ENCODE measurements at places on chromosomes 16 and 17.

DNA sequence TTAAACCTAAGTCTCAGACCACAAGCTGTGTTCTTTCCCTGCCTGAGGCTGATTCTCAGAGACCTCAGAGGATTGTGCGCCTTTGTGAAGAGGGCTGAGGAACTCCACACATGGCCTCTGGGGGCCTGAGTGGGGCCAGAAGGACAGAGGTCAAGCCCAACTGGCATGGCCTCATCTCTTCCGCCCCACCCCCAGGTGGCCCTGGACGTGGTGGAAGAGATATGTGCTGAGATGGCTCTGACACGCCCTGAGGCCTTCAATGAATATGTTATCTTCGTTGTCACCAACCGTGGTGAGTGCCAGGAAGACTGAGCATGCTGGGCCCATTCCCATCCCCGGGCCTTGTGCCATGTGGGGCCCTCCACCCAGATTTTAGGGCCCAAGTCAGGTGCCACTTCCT is 20.1 kb upstream of the ALKBH5 start:
- DNase-seq: no peak

GRCh38 chr16:26736084-26736483 is 330.6 kb upstream of the C16orf82 start:
- no peak for DNase-seq

DNA sequence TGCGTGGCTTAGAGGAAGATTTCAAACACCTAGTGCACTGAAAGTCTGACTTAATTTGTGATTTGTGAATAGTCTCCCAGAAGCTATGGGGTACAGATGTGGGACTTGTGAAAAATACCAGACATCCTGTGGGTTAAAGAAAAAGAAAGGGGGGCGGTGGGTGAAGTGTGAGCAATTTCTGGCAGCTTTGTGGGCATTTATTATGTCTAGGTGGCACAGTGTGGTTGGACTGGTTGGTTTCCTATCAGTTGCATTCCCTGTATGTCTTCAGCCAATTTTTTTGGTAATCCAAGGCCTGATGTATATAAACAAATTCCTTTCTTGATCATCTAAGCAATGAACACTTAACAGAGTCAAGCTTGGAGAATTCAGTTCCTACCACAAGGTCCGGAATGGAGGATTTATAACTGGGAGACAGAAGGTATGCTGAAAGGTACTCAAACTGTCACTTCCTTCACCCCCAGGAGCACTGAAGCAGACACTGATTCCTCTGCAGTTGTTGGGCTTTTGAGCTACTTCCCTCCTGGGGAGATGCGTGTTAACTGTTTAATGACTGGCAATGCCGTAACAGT is 211.6 kb downstream of the WWOX start:
- no peak for DNase-seq

DNA sequence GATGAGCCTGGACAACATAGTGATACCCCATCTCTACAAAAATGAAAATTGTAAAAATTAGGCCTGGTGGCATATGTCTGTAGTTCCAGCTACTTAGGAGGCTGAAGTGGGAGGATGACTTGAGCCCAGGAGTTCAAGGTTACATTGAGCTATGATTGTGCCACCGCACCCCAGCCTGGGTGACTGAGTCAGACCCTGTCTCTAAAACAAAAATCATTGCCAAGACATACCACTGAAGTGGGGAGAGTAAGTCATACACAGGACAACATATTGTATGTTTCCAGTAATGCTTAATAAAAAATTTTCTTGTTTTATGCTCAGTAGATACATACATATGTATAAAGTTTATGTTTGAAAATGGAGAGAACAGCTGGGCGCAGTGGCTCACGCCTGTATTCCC is 39.2 kb downstream of the NDE1 start:
- no peak for DNase-seq

DNA sequence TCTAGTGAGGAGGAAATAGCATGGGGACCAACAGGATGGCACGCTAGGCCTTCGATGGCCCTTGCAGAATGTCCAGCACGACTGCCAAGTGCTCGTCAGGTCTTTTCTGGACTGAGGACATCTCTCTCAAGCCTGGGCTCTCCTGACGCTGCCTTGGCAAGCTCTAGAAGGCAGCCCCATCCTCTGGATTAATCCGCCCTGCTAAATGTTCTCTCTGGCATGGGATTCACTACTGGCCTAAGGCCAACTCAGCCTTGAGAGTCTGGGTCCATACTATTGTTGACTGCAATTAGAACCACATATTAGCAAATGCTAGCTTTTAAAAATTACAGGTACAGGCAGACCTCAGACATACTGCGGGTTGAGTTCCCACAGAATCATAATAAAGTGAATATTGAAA is 2.5 kb upstream of the CEP295NL start:
- DNase-seq: no peak

- DNase-seq: no peak
These were observed 99.7 kb upstream of the METRNL start for GRCh38 chr17:82979718-82980117.

DNA sequence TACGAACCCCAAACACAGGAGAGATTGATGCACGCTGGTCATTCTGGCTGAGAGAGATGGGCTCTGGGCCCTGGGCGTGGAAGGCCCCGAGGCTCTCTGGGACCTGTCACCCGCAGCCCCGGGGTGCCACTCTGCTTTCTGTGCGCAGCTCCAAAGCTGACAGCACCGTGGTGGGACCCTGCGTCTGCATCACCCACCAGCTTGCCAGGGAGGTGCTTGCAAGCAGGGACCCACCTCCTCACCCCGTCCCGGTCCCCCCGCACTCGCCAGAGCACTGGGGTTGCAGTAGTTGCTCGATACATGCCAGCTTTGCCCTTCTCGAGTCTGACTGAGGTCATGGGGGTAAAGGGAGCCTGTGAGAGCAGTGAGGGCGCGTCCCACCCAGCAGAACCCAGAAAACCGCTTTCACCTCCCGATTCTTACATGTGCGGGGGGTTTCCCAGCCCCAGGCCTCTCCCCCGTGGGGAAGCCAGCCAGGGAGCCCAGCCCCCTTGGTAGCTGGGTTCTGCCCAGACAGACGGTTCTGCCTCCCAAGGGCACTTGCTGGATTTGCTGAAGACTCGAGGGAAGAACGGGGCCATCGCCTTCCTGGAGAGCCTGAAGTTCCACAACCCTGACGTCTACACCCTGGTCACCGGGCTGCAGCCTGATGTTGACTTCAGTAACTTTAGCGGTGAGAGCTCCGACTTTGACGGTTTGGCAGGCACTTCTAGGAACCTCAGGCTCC is 12.5 kb downstream of the CARD14 start:
- DNase-seq: no peak

GRCh38 chr17:69654981-69655855 is 240.7 kb downstream of the MAP2K6 start:
- DNase-seq: no peak
